ENCODE measurements at places on chromosomes 2 and 18.

DNA sequence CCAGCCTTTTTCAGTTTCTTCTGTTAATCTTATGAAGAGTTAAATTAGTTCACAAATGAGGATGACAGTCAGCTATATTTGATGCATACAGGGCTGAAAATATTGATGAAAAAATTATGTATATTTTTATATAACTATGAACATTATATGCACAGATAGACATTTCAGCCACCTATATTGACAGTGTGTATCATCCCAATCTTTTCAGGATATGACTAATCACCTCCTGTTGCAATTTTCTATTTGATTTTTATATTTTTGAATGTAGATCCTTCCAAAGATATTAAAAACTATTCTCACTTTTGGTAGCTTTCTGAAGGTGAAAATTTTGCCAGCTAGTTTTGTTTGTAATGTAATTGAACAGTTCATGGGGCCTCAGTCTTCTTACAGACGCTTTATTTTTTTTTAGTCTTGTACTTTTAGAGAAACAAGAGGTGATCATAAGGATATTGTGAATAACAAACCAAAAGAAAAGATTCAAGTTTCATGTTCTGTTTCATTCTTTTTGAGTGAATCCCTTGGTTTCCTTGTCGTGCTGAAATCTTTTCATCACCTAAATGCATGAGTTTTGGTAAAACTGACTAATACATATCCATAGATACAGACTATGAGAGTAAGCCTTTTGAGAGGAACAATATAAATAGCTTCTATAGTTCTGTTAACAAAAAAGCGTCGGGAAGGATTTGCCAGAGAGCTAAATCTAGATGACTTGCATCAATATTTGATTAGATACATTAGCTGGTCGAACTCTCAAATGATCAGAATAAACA lies 123.1 kb downstream of the ARHGAP15 start:
- no peak for DNase-seq

- DNase-seq, result no peak
These were observed 71.9 kb downstream of the WDR7 start for GRCh38 chr18:56723068-56723467.

DNA sequence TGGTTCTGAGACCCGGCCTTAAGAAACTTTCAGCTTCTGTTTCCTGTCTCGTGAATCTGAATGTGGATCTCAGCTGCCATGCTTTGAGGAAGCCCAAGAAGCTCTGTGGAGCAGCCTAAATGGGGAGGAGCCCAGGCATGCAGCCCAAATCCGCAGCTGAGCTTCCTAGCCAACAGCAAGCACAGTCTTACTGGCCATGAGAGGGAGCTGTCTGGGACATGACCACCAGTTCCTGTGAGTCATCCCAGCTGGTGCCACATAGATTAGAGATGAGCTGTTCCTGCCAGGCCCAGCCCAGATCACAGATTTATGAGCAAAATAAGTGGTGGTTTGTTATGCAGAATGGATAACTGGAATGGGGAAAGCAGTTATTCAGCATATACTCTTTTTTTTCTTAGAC lies 224.4 kb upstream of the APCDD1 start:
- DNase-seq, result no peak

- no peak for DNase-seq
These were observed 170.8 kb downstream of the TMEM18 start for GRCh38 chr2:506451-506850.

DNA sequence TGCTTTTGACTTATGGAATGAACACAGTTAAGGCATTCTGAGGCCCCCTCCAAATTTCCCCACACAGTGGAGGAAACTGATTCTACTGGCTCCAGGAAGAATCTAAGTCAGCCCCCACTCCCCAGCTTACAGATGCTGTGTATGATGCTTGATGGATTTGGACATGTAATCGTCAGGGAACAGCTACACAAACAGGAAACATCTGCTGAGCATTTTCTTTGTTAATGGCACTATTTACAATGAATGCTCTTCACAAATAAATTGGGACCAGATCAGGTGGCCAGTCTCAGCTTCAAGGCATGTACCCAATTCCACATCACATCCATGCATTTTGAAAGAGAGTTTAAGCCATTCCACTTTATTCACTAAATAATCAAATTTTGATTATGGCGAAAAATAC lies 562.3 kb downstream of the SOX11 start:
- no peak for DNase-seq

- DNase-seq, result no peak
These were observed 231.1 kb upstream of the ZNF804A start for GRCh38 chr2:184367211-184367610.

DNA sequence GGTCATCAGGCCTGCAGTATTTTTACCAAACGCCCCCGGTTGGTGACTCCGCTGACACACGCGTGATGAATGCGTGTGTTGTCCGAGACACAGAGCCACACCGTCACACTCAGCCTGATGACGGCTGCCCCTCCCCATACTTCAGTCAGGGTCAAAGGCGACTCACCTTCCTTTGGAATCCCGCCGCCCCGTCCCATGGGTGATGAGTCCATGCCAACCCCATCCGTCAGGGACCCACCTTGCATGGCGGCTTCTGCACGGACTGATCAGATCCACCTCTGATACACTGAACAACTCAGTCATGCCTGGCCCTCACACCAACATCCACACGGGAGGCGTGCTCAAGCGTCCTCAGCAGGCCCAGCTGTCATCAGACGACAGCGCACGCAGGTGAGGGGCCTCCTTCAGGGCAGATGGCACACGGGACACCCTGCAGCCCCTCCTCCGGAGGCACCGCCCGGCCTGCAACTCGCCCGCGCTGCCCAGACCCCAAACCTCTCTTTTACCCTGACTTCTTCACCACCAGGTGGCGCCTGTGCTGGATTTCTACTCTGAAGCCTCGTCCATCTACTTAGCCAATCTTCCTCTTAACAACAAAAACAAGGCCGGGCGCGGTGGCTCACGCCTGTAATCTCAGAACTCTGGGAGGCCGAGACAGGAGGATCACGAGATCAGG lies 89.2 kb downstream of the ZNF516 start:
- peak; percentile 58 for DNase-seq

DNA sequence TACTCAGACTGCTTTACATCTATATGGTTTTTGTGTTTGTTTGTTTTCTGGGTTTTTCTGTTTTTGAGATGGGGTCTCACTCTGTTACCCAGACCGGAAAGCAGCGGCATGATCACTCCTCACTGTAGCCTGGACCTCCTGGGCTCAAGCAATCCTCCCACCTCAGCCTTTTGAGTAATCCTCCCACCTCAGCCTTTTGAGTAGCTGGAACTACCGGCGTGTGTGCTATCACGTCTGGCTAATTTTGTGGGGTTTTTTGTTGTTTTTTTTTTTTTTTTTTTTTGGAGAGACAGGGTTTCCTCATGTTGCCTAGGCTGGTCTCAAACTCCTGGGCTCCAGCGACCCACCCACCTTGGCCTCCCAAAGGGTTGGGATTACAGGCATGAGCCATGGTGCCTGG lies 9.1 kb downstream of the MAP3K2 start:
- no peak for DNase-seq

- no peak for DNase-seq
These were observed 89.9 kb downstream of the RHOB start for GRCh38 chr2:20536619-20537422.

- DNase-seq, result no peak
These were observed 766.8 kb downstream of the BCL11A start for GRCh38 chr2:59786684-59787083.

GRCh38 chr18:69400253-69400975 lies at the start of gene DOK6:
Gene DOK6 (plus strand): TSS chr18:69400888.
- DNase-seq, result no peak

- DNase-seq, result peak; percentile 56
These were observed 430 bp upstream of the CHMP1B start for GRCh38 chr18:11850821-11851145.

GRCh38 chr2:232697807-232698110 lies 628 bp downstream of the GIGYF2 start:
- no peak for DNase-seq

- no peak for DNase-seq
These were observed 42.7 kb upstream of the ZDBF2 start for GRCh38 chr2:206231669-206232286.

DNA sequence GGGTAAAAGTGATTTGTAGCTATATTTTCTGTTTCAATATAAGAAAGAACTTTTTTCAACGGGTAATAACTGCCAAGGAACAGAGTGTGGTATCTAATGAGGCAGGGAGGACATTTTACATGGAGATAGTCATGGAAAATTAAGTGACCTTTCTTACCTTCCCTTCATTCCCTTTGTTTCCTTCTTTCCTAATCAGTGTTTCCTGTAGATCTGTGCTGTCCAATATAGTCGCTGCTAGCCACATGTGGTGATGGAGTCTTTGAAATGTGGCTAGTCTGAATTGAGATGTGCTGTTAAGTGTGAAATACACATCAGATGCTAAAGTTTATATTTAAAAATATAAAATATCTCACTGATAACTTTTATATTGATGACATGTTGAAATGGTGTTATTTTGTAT lies 81.8 kb downstream of the BABAM2 start:
- no peak for DNase-seq

- peak; percentile 50 for DNase-seq
These were observed 111.0 kb downstream of the B3GNT2 start for GRCh38 chr2:62306751-62307468.

DNA sequence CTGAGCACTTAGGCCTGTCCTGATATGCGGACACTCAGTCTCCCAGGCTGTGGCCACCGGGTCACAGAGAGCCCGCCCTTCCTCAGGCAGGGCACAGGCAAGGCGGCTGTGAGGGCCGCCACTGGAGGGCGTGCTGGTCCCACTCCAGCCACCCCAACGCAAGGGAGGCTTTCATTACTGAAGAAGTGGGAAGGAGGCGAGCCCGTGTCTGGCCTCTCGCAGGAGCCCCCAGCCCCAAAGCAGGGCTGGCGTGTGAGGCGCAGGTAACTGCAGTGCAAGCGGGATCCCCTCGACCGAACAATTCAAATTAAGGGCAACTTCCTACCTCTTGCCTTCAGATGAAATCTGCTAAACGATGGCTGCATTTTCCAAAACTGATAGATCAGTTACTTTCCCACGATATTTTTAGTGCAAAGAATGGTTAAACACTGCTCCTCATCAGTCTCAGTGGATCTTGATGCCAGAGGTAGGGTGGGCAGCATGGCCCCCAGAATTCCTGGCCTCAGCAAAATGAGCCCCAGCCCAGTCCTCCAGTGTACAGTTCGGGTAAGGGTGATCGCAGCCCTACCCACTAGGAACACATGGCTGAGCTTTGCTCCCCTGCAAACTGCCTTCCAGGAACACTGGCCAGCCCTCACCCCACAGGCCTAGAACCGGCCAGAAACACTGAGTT lies 97.2 kb downstream of the SEPTIN10 start:
- no peak for DNase-seq

DNA sequence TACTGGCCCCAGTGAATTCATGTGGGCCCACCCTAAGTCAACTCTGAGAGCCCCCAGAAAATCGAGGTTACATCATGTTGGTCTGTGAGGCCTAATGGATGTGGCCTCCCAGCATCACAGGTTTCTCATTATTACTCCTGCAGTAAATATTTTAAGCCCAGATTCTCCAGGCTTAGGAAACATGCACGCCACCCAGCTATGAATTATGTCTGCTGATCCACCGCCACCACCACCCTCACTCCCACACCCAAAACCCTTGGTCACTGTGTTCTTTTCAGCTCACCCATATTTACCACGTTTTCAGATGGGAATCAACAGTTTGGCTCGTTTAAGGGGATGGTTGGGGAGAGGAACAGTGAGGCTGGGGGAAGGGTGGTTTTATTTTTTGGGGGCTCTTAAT lies 128.6 kb downstream of the NCK2 start:
- DNase-seq, result no peak

DNA sequence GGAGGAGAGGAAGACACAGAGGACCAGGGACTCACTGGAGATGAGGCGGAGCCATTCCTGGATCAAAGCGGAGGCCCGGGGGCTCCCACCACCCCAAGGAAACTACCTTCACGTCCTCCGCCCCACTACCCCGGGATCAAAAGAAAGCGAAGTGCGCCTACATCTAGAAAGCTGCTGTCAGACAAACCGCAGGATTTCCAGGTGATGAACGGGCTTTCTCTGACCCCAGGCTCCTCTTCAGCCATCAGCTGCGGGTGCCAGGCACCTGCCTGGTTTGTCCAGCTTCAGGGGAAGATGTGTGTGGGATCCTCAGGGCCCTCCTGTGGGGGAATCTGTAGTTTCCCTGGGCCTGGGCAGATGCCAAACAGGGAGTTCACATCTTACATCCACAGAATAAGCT lies 60.4 kb downstream of the DYSF start:
- DNase-seq, result no peak

DNA sequence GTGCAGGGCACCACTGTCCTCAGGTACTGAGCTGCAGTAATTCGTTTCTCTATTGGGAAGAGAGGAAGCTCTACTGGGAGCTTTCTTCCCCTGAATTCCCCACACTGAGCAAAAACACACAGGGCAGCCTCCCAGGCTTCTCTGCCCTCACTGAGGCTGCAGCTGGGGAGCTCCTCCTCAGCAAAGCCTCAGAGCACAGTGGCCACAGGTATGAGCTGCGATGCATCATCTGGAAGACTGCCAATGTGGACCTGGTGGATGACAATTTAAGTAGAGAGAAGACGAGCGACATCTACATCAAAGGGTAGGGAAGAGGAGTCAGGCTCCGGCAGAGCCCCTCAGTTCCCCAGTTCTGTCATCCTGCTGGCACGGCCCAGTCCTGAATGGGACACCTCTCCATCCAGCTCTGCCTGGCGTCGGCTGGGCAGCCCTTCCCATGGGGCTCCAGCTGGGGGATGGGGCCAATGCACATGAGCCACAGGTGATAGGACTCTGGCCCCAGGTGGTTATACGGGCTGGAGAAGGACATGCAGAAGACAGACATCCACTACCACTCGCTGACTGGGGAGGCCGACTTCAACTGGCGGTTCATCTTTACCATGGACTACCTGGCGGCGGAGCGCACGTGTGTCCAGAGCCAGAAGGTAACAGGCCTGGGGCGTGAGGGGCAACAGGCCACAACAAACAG lies 37.6 kb downstream of the LMAN2L start:
- no peak for DNase-seq

GRCh38 chr2:220555961-220556630 lies 928.7 kb downstream of the SLC4A3 start:
- no peak for DNase-seq

GRCh38 chr2:187475499-187476248 lies 27.6 kb upstream of the CALCRL start:
- no peak for DNase-seq

GRCh38 chr18:14935210-14935609 lies 187.2 kb downstream of the ANKRD30B start:
- no peak for DNase-seq

DNA sequence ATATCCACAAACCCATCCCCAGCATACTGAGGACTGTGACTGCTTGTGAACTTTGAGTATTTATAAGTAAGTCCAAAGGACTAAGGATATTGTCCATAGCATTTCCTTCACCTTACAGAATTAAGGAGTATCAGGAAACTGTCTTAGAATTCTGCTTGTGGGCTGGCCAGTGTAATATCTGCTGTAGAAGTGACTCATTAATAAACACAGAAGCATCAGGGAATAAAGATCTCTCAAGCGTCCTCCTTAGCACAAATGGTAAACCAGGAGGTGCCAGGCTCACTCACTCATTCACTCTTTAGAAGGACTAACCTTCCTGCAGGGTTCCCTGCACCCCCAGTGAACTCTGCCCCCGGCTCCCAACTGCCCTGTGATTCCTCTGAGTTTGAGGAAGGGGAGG lies 31.0 kb downstream of the CCDC68 start:
- DNase-seq, result no peak

All from CD4-positive, alpha-beta T cell treated with Interleukin-15 for 4 hours (primary cell).